ENCODE measurements at places on chromosomes 2 and 18.

- no peak for DNase-seq
These were observed 215.8 kb upstream of the DTNA start for GRCh38 chr18:34494359-34494696.

DNA sequence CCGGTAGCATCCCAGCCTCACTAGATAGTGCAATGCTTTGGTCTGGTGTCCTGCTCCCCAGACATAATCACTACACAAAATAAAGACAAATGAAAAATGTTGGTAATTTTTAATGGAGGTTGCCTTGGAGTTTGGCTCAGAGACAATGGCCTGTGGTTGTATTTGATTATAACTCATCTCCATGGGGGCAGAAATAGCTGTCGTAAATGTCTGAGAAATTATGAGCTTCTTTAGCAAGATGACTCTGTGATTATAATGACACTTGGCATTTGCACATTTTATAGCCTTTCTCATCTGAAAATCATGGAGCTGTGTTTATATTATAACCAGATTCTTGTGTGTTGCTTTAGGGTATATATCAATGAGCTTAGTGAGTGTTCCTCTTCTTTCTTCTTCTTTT is 1779.7 kb upstream of the CELF4 start:
- DNase-seq = no peak

DNA sequence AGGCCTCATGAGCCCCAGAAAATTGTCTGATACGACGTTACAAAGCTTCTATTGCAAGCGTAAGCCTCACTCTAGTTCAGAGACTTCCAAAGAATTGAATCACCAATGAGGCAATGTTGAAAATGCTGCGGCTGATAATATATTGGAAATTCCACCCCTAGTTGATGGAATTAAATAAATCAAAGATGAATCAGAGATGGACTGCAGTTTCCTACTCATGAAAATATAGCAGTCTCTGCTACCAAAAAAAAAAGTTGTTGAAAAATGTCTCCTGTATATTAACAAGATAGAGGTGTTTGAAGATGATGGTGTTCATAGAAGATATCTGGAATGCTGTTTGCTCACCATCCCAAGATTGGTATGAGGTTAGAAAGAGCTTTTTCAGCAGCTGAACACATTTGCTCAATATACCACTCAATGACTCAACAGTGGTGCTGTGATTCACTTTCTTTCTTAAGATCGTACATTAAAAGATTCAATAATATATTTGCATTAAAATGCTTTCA is 99.8 kb upstream of the ARHGAP28 start:
- no peak for DNase-seq

- DNase-seq = no peak
These were observed 3.6 kb downstream of the PCYOX1 start for GRCh38 chr2:70261501-70261900.

GRCh38 chr2:155382776-155383175 is 684.3 kb downstream of the KCNJ3 start:
- no peak for DNase-seq

- no peak for DNase-seq
These were observed 40.8 kb upstream of the FRZB start for GRCh38 chr2:182907081-182907830.

DNA sequence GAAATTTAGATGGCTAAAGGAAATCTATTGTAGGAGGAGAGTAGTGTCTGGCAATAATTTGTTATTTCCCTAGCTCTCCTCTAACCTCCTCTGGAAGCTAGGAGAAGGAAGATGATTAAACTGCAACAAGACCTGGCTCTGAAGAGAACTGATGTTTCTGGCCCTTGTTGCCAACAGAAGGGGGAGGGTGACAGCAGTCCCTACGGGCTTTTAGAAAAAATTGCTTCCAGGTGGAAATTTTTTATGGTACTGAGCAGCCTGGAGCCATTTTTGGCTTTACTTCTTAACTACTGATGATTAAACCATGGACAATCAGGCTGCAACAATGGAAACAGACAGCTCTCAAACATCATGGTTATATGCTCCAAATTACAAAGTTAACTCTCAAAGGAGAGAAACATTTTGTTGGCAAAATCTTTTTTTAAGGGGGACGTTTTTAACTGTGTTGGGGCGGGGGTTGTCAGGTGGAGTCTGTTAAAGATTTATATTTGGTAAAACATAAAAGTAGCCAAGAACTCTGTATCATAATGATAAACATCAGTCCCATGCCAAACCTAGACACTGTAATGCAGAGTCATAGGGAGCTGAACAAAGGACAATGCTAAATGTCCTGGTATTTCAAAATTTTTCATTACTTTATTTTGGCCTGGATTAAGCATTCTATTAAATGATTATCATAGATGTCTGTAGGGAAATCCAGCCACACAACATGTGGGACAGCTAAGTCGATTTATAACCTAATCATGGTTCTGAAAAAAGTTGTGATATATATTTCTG is 70.0 kb downstream of the EXOC6B start:
- DNase-seq = no peak

- peak; percentile 51 for DNase-seq
These were observed at the start of gene IAH1 for GRCh38 chr2:9474361-9475057. Gene IAH1, plus strand, starts transcription at chr2:9474551. Its CDS starts 16 bp downstream, at chr2:9474567.

- no peak for DNase-seq
These were observed 2.8 kb downstream of the CRYGB start for GRCh38 chr2:208142925-208143799.

DNA sequence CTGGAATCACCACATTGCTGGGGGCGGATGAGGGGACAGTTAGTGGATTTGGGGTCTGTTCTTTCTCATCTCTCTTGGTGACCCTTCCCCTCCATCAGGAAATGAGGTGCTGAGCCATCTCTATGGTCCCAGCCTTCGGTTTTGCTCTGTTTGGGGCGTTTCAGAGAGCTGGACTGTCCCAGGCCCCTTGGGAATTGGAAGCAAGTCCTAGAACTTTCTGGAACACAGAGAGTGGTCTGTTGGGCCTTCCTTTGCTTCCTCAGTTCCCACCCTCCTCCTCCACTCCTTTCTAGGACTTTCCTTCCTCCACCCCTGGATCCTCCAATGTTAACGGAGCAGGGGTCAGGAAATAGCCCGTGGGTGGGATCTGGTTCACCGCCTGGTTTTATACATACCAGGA is 17.0 kb downstream of the RRM2 start:
- no peak for DNase-seq

- DNase-seq = no peak
These were observed 129.0 kb upstream of the ZEB2 start for GRCh38 chr2:144648837-144649465.

GRCh38 chr2:108315444-108315934 is 26.8 kb downstream of the SULT1C2 start:
- no peak for DNase-seq

DNA sequence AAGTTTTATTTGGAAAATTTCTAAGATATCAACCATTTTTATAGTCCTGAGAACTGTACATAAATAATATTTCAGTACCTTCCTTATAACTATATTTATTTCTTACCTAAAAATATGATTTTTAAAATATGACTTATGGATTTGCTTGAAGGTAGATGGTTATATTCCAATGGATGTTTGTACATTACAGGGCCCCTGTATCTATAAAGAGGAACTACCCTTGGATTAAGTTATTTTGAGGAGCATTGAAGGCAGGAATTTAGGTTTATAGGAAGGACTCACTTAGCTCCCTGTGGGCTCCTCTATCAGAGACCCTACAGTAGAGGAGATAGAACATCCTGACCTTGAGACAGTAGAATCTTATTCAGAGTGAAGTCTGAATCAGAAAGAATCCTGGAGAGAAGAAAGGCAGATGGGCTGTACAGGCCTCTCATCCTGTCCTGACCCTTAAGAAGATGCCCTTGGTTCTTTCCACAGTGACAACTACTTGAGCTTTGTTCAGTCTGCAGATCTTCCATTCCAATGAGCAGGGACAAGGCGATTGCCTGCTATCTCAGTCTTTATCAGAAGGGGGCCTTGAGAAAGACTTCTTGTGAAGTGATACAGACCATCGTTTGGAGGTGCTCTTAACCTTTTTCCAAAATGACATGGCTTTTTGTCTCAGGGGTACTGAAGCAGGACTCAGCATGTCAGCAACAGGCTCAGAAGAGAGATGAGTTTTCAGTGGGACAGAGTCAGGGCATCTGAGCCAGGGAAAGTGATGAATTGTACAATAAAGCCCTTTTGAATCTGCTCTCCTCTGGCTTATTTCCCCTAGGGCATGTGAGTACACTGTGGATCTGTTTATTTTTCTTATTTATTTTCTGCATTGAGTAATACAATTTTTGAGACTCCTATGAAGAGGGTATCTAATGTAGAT is 20.9 kb downstream of the OXER1 start:
- no peak for DNase-seq

GRCh38 chr2:11385216-11385615 is 40.8 kb upstream of the ROCK2 start:
- no peak for DNase-seq

- no peak for DNase-seq
These were observed 17.7 kb downstream of the SPDYA start for GRCh38 chr2:28828382-28828781.

- peak; percentile 22 for DNase-seq
These were observed 1.2 kb upstream of the AFTPH start for GRCh38 chr2:64522843-64523428.

GRCh38 chr2:68438455-68439303 is 28.4 kb downstream of the FBXO48 start:
- DNase-seq = no peak

GRCh38 chr2:203823173-203823572 is 44.4 kb upstream of the CTLA4 start:
- DNase-seq = no peak

GRCh38 chr2:57552885-57553284 is 493.7 kb upstream of the VRK2 start:
- no peak for DNase-seq

GRCh38 chr2:187194049-187194448 is 254.0 kb downstream of the CALCRL start:
- no peak for DNase-seq

Data from activated CD4-positive, alpha-beta T cell treated with anti-CD3 and anti-CD28 coated beads, Interleukin-2, amount 50 U/mL, for 24 hours (primary cell).